ENCODE measurements at places on chromosomes 13 and 19.

- DNase-seq, result no peak
These were observed 5.0 kb downstream of the ADAT3 start for GRCh38 chr19:1910177-1910576.

DNA sequence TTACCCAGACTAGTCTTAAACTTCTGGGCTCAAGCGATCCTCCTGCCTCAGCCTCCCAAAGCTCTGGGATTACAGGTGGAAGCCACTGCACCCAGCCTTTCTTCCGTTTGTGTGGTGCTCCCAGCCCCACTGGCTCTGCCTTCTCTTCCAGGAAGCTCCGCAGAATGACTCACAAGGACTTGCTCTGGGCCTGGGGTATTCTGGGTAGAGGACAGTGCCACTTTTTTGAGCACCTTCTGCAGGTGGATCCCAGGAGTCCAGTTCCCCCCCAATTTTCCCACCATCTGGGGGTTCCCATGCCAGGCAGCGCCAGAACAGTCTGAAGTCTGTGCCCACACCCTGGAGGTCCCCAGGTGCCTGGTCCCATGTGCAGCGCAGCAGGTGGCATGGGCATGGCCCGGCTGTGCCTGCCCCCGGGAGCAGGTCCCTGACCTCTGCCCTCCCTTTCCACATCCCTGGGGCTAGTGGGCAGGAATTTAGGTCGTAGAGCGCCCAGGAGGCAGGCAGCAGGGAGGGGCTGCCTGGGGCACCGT, 1.6 kb downstream of the REEP6 start:
- no peak for DNase-seq

DNA sequence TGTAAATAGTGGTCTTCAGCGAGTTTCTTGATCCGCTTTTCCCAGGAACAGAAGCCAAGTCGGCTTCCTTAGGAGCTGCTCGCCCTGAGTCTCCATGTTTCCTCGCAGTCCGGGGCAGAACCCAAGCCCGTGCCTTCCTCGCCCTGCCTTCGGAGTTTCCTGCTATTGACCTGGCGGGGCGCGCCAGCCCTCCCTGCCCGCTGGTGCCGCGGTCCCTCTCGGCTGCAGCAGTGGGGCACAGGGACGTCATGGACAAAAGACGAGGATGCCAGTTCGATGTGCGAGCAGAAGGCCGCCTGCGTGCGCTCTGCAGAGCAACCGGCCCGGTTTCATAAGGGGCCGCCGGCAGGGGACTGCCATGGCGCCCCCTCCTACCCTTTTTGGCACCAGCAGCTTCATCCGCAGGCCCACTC, 156.6 kb downstream of the TM9SF2 start:
- no peak for DNase-seq

DNA sequence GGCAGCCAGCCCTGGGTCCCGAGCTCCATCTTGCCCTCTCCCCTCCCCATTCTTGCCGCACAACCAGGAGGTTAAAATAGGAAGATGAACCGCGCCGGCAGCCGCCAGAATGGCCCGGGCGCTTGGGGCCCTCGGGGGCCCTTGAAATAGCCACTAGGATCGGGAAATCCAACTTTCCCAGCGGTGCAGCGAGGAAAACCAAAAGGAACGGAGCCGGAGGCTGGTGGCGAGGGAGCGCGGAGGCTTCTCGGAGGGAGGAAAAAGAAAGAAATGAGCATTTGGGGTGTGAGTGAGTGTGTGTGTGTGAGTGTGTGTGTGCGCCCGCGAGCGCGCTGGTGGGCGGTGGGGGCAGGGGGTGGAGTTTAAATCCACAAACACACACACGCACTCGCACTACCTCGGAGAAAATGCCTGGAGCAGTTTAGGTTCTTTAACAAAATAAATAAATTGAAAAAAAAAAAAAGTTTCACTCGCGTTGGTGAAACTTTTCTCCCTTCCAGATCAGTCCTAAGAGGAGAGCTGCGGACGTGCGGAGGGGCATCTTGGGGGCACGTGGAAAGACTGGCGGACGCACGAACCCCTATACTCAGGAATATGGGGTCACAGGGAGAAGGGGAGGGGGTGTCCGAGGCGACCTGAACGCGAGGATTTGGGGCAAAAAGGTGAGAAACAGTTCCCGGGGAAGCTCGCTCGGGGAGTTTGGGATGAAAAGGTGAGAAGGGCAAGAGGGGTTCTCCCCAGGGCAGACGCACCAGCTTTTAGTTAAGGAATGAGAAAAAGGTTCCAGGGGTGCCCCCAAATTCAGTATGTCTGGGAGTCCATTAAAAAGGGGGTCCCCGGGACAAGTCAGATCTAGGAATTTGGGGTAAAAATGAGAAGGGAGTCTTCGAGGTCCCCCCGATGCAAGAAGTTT, 1.3 kb downstream of the RFX2 start:
- peak; percentile 48 for DNase-seq

- DNase-seq, result no peak
These were observed 94.1 kb downstream of the RNASEH2B start for GRCh38 chr13:51003642-51004041.

- no peak for DNase-seq
These were observed 65.4 kb upstream of the SOX1 start for GRCh38 chr13:112001571-112001970.

- DNase-seq, result no peak
These were observed 536.4 kb downstream of the IRS2 start for GRCh38 chr13:109249780-109250528.

- DNase-seq, result no peak
These were observed 485.5 kb downstream of the DIAPH3 start for GRCh38 chr13:59677966-59678814.

DNA sequence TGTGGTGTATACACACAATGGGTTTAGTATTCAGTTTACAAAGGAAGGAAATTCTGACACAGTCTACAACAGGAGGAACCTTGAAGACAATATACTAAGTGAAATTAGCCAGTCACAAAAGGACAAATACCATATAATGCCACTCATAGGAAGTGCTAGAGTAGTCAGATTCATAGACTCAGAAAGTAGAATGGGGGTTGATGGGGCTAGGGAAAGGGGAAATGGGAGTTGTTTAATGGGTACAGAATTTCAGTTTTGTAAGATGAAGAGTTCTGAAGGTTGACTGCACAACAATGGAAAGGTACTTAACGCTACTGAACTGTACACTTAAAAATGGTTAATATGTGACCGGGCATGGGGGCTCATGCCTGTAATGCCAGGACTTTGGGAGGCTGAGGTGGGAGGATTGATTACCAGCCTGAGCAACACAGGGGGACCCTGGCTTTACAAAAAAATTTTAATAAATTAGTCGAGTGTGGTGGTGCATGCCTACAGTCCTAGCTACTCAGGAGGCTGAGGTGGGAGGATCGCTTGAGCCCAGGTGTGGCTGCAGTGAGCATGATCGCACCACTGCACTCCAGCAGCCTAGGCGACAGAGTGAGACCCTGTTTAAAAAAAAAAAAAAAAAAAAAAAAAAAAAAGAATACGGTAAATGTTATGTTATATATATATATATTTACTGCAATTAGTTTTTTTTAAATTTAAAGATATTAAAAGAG, 45.0 kb downstream of the SLC15A1 start:
- no peak for DNase-seq

- DNase-seq, result no peak
These were observed 28.7 kb downstream of the STK24 start for GRCh38 chr13:98548230-98548629.

- no peak for DNase-seq
These were observed 237.1 kb downstream of the LHFPL6 start for GRCh38 chr13:39365879-39366278.

- DNase-seq, result no peak
These were observed 16.4 kb upstream of the ALOX5AP start for GRCh38 chr13:30718661-30719524.

DNA sequence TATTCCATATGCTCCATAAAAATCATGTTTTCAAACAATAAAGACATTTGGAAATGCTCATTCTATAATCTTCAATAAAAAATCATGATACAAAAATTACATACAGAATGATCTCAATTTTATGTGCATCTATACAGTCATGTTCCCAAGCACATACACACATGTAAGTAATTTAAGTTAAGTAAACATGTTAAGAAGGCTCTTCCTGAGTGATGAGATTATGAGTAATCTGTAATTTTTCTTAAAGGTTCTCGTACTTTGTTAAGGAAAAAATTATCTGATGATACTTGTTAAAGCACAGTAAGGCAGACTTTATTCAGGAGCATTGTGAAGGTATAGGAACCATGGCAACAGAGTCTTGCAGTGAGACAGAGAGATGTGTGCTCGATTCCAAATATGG, 30.0 kb upstream of the DLEU7 start:
- DNase-seq, result no peak

DNA sequence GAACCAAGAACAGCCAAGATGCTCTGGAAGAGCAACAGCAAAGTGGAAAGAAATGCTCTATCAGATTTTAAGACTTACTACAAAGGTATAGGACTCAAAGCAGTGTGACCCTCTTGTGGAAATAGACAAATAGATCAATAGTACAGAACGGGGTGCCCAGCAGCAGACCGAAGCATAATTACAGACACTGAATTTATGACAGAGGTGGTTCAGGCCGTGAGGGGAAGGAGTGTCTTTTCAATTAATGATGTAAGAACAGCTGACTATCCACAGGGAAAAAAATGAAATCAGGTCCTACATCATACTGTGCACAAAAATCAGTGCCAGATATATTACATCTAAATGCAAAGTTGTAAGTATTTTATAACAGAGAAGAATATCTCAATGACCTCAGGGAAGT, 95.6 kb downstream of the KATNAL1 start:
- no peak for DNase-seq

DNA sequence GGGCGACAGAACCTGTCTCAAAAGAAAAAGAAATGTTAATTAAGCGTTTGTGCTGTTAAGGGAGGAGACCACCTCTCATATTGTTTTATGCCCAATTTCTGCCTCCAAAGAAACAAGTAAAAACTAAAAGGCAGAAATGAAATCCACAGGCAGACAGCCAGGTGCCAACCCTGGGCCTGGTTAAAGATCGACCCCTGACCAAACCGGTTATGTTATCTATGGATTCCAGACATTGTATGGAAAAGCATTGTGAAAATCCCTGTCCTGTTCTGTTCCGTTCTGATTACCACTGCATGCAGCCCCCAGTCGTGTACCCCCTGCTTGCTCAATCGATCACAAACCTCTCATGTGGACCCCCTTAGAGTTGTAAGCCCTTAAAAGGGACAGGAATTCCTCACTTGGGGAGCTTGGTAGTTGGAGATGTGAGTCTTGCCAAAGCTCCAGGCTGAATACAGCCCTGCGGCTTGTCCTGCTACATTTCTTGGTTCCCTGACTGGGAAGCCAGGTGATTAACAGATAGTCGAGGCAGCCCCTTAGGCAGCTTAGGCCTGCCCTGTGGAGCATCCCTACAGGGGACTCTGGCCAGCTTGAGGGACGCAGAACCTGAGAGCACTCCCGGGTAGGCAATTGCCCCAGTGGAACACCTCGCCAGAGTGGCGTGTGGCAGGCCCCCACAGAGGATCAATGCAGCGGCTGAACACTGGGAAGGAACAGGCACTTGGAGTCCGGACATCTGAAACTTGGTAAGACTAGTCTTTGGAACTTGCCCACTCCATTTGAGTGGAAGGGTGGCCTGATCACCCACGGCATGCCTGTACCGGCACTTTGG, 748 bp upstream of the ZNF552 start:
- no peak for DNase-seq

- peak; percentile 43 for DNase-seq
These were observed 540 bp downstream of the TMEM160 start for GRCh38 chr19:47047763-47048405.

GRCh38 chr19:2381148-2381820, 21.2 kb downstream of the TMPRSS9 start:
- DNase-seq, result no peak

- no peak for DNase-seq
These were observed 127.2 kb downstream of the DNAJC15 start for GRCh38 chr13:43150369-43151207.

DNA sequence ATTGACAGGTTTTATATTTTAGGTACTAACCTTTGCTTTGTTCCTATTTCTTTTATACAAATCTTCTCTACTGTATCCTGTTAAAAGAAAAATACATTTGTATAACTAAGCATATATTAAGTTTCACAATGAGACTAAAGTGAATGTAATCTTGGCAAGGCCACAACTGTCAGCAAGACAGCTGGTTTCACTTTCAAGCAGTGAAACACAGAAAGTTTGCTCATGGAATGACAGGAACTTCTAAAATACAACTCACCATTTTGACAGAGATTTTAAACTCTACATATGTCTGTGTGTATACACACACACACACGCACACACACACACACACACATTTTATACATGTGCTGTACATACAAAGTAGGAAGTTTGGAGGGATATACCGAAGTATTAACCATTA, 53.3 kb downstream of the PARP4 start:
- no peak for DNase-seq

- DNase-seq, result no peak
These were observed 37.1 kb downstream of the AP1M1 start for GRCh38 chr19:16234552-16235445.

DNA sequence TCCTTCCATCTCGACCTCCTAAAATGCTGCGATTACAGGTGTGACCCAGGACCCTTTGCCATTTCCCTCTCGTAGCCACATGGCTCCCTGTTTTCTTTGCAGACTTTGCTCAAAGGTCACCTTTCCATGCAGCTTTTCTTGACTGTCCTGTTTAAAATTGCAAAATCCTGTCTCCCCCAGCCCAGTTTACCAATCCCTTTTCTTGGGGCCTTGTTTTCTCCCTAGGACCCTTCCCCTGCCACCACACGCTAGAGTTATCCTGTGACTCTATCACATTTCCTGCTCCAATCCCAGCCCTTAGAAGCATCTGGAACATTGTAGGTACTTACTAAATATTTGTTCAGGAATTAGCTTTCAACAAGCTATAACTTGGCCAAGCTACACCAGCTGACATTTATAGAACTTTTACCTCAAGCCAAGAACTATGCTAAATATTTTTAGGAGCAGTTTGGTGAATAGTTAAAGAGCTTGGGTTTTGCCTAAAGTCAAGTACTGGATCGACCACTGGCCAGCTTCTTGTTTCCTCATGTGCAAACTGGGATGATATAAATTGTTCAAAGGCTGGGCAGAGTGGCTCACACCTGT, 9.1 kb upstream of the SERTAD3 start:
- DNase-seq, result no peak

GRCh38 chr19:44869733-44870470, 21.2 kb upstream of the TOMM40 start:
- DNase-seq, result no peak

GRCh38 chr19:34328982-34329381, 36.0 kb upstream of the GPI start:
- no peak for DNase-seq

DNA sequence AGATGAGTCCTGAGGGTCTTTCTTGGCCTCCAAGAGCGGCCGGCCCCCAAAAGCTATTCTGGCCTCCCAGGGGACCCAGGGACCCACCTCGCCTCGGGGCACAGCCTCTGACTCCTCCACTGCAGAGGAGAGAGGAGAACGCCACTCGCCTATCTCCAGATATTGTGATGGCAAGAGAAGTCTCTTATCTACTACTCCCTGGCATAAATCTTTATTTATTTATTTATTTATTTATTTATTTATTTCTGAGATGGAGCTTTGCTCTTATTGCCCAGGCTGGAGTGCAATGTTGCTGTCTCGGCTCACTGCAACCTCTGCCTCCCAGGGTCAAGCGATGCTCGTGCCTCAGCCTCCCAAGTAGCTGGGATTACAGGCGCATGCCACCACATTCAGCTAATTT, 11.0 kb downstream of the SLC7A9 start:
- DNase-seq, result no peak

Data from activated gamma-delta T cell treated with anti-CD3 and anti-CD28 coated beads, Interleukin-2, amount 50 U/mL, for 16 hours (primary cell).